ENCODE measurements at places on chromosomes 7 and 10.

DNA sequence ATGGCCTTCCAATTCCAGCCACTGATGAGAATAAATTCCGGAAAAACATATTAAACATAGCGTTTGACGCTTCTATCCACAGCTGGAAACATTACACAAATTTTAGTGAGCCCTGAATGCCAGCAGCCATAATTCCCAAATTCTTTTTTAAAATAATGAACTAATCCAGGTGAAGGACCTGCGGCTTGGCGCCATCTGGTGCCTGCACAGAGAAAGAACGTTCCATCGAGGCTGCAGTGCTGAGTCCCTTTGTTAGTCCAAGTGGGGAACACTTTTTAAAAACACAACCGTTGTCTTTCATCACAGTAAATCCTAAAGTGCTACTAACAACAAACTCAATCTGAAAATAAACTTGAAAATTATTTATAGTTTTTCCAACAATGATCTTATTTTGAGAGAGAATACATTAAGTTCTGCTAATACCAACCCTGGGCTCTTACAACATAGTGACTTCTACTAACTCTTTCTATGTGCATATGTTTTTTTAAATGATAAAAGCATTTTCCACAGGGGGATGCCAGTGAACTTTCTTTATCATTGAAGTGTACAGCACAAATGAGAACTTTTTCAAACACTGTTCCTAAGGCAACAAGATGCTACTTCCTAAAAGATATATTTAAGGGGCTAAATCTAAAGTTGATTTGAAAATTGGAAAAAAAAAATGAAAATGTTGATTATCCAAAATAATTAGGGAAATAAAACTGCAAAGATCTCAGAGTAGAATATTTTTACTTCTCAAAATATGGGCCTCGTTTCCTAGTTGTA is 166.9 kb upstream of the RNF32 start:
- peak; percentile 43 for DNase-seq

GRCh38 chr7:16847381-16847860 is 34.4 kb downstream of the AGR3 start:
- DNase-seq, result no peak

GRCh38 chr7:149690688-149691446 is 82.5 kb downstream of the ZNF467 start:
- DNase-seq, result no peak

GRCh38 chr7:82312646-82313045 is 130.9 kb downstream of the CACNA2D1 start:
- DNase-seq, result no peak

GRCh38 chr7:92652536-92652935 is 62.3 kb upstream of the FAM133B start:
- DNase-seq, result no peak

DNA sequence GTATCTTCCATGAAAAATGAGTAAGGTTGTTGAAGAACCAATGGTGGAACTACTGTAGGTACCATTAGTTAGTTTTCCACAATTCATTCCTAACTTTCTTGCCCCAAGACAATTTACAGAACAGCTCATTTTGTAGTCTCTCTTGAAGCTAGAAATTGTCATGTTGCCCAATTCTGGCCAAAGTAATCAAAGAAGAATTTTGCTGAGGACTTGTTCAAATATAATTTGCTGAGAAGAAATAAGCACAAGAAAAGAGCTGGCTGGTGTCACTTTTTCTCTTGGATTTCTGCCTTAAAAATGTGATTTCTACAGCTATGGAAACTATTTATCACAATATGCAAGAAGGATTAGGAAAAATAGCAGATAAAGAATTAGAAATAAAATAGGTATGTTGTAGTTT is 199.2 kb upstream of the SEMA3A start:
- no peak for DNase-seq

- no peak for DNase-seq
Observed at GRCh38 chr7:71507680-71508602, 376.0 kb downstream of the GALNT17 start.

GRCh38 chr10:128744092-128744491 is 617.9 kb upstream of the MKI67 start:
- no peak for DNase-seq

DNA sequence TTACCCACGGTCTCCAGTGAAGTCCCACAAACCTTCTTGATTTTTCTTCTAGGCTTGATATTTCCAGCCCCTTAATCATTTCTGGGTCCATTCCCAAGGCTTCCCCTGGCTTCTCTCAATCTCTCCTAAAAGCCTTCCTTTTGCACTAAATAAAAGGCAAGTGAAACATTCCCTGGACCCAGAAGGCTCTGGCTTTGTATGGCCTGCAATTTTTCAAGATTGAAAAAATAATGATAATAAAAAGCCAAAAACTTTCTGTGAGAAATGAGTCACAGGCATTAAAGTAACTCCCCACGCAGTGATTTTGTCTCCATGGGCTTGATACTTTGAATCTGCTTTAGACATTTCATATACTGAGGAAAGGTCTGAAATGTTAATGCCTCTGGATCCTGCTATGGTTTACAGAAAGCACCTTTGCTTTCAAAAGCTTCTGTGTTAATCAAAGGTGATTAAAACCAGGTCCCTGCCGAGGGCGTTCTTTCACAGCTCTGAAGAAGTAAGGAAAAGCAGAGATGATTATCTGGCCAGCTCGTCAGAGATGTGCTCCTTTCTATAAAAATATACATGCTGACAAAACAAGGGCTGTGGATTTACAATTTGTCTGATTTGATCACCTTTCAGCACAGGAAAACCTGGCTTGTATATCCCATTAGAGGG is 118.9 kb upstream of the TMEM72 start:
- DNase-seq, result no peak

- DNase-seq, result no peak
Observed at GRCh38 chr10:519716-520401, 169.6 kb downstream of the DIP2C start.

DNA sequence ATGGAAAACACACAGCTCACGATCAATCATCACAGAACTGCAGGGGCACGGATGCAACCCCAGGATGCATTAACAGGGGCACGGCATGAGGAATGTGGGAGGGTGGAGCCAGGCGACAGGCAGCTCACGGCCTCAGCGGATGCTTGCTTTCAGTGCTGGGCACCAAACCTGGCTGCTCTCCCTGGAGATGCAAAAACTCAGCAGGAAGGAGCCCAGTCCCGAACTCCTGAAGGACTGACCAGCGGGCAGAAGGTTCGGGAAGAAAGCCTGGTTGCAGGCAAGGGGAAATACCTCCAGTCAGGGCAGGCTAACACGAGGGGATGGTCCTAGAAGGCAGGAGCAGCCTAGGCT is 66.8 kb downstream of the CHST15 start:
- DNase-seq, result no peak

DNA sequence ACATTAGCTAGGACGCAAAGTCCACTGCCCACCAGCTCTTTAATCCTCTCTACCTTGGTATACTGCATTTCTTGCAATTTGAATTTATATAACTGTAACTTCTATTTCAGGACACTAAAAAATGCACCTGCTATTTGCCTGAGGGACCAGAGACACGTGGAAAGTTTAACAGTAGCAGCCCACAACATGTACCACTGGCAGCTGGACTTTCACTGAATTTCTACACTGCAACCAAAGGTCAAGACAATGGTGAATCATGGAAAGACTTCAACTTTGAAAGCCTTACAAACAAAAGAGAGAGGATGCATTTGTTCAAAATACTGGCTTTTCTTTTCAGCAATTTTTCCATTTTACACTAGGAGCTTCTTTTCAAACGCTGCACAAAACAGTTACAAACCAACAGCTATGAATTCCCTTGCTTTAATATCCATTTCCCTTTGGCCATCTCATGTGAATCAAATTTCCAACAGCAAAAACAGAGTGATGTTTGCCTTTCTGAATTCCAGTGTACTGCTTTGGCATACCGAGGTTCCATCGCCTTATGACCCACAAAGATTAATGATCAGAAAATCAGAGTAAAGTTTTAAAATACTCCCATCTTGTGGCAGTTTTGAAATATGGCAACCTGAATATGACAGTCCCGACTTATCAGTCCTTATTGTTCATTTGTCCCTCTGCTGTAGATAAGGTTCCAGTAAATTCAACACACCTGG is 29.9 kb upstream of the HNRNPH3 start:
- peak; percentile 73 for DNase-seq

GRCh38 chr10:124686707-124687376 is 57.3 kb downstream of the FAM53B start:
- no peak for DNase-seq

DNA sequence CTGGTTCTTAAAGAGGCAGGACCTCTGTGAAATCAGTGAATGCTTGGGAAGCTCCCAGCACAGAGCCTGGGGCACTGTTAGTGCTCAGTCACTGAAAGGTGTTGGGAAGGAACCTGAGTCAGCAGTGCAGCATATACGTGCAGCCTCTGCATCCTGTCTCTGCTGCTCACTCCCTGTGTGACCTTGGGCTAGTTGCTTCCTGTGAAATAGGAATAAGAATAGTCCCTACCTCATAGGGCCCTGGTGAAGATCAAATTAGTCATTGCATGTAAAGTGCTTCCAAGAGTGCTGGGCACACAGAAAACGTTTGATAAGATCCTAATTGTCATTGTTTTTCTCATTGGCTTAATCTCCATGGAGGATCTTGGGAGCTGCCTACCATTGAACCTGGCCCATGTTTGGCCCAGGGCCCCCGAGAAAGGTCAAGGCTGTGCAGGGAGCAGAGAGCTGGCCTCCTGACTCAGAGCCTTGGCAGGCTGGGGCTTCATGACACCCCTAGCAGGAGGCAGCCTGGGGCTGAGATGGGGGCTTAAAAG is 73.3 kb upstream of the COL13A1 start:
- no peak for DNase-seq

GRCh38 chr7:21579341-21580072 is 36.7 kb downstream of the DNAH11 start:
- no peak for DNase-seq

- no peak for DNase-seq
Observed at GRCh38 chr10:121787169-121787568, 140.7 kb downstream of the ATE1 start.

DNA sequence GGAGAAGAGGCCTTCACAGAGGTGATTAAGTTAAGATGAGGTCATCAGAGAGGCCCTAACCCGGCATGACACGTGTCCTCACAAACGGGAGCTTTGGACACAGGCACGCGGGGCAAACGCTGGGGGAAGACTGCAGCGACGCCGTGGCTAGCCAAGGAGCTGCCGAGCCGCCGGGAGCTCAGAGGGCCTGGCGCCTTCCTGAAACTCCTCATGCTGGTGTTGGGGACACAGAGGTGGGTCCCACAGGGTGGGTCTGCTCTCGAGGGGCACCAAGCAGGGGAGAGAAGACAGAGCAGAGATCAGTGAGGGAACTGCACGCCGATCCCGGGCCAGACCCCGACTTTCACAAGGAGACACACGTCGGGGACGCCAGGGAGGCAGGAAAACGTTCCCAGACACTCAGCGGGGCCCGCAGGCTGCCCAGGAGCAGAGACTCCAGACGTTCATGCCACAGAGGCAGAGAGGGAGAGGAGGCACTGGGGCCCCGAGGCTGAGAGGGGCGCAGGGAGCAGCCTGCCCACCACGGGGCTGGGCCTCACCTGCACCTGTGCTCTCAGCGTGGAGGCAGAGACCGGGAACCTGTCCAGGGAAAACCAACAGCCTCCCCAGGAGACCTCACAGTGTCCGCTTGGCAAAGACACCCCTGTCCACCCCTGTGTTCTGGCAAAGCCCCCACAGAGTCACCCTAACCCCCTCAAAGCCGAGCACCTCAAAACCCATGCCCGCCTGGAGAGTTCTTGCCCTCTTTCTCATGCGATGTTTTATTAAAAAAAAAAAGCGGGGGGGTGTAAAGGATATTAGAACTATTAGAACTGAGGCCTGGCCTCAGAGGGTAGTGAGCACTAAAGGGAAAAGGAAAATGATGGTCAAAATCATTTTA is 103.8 kb downstream of the PDGFA start:
- no peak for DNase-seq

GRCh38 chr7:142348921-142349405 is 91.1 kb upstream of the PRSS58 start:
- no peak for DNase-seq

- DNase-seq, result no peak
Observed at GRCh38 chr7:90459888-90460287, 9.6 kb upstream of the PTTG1IP2 start.

- DNase-seq, result no peak
Observed at GRCh38 chr7:76315364-76315763, 12.9 kb downstream of the HSPB1 start.

- DNase-seq, result no peak
Observed at GRCh38 chr7:97565665-97566064, 166.2 kb upstream of the TAC1 start.

DNA sequence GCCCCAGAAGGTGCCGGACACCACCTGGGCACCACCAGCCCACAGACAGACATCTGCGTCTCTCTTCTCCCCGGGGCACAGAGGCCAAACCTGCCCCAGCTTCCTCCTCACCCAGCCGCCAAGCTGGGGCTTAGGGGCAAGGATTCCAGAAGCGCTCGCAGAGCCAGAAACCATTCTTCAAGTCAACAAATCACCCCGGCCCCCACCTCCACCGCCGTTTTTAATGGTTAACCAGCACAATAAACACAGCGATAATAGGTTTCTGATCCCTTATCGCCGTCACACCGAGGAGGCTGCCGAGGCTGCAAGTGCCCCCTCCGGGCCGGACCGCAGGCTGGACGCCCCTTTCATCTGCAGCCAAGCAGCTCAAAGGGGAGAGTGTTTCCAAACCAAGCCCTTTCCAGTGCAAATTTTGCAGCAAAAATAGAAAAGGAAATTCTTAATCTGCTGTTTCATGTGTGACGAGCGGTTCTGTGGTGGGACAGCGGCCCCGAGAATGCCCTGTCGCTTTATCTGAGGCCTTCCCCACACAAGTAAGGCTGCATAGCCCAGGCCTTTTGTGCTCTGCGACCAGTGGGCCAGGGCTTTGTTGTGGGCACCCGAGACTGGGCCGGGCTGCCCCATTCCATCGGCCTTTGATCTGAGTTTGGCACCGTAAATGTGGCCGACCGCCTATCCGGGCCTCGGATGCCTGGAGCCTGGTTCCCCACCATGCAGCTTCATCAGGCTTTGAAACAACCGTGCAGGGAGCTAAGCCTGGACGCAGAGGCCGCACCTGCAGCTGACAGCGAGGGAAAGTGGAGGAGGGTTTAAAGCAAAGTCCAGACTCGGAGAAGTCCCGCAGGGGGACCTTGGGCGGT is 83.2 kb downstream of the FOXL3 start:
- no peak for DNase-seq

- DNase-seq, result no peak
Observed at GRCh38 chr10:77638321-77639101, 903 bp upstream of the KCNMA1 start.

DNA sequence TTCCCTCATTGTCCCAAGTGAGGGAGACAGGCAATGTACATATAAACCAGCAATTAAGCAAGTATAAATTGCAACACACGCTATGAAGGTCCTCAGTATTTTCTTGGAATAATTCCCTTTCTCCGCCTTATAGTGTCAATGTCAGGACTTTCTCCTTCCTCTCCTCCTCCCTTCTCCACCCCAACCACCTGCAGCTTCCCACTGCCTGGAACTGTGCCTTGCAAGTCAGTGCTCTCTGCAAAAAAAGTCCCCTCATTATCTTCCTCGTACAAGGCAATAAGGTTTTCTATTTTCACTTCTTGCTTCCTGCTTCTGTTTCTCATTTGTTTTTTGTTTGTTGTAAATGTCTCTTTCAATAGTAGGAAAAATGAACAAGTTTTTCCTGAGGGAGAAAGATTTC is 111.7 kb downstream of the GPR26 start:
- no peak for DNase-seq

GRCh38 chr7:5704534-5704922 is 76.9 kb downstream of the RNF216 start:
- peak; percentile 60 for DNase-seq

GRCh38 chr10:6399231-6399741 is 180.8 kb downstream of the PRKCQ start:
- peak; percentile 40 for DNase-seq
